SK-N-DZ (cell line): ENCODE measurements at places on chromosomes 16 and 17.
A peak's percentile ranks its signal among the peaks of the same experiment; 100 is the strongest.

GRCh38 chr17:54903375-54903774, 2.7 kb downstream of the TOM1L1 start:
- peak; percentile 26 for DNase-seq

- no peak for DNase-seq
Measured at GRCh38 chr16:51343411-51343810, 192.3 kb upstream of the SALL1 start.

- DNase-seq = no peak
Measured at GRCh38 chr17:82687871-82688270, 10.6 kb downstream of the RAB40B start.

DNA sequence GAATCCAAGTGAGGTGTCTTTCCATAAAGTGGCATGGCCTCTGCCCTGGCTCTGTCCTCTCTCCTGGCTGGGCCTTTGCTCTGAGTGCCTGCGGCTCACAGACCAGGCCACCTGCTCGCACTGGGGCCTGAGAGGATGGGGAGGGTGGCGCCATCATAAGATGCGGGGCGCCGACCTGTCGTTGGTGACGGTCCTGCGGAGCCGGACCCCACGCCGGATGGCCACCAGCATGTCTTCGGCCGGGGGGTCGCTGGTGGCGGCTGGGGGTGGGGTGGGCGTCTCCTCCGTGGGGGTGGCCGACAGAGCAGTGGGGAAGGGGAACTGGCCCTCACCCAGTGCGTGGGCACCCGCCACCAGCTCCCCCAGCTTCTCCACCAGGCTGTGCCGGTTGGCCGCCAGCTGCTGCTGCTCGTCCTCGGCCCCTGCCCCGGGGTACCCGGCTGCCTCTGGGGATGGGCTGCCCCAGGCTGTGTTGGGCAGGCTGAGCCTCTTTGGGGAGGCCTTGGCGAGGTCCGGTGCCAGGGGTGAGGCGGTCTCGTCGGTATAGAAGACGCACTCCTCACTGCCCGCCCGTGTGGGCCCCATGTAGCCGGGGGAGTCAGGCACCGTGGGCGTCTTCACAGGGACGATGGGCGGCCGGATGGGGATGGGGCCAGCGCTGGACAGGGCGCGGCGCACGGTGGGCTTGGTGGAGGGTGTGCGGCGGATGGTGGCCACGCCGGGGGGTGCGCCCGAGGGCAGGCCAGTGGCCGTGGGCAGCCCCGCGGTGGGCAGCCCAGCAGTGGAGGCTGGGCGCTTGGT, 17.4 kb downstream of the IL34 start:
- no peak for DNase-seq

GRCh38 chr17:39757931-39758873, 20.5 kb downstream of the GRB7 start:
- no peak for DNase-seq

DNA sequence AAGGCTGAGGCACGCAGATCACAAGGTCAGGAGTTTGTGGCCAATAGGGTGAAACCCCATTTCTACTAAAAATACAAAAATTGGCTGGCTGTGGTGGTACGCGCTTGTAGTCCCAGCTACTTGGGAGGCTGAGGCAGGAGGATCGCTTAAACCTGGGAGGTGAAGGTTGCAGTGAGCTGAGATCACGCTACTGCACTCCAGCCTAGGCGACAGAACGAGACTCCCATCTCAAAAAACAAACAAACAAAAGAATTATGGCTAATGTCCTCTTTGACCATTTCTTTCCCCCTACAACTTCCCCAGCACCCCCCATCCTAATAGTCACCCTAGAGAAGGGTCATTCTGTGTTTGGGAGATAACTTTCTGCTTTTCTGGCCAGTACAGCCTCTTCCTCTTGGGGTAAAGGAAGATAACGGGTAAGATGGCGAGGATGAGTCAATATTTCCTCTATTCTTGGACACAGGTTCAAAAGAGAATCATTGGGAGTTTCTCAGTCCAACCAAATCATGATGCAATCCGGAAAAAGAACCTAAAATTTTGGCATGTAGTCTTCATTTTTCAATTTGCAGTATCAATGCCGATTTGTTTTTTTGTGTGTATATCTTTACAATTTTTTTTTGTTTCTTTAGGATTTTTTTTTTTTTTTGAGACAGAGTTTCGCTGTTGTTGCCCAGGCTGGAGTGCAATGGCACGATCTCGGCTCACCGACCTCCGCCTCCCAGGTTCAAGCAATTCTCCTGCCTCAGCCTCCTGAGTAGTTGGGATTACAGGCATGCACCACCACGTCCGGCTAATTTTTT, 107.6 kb upstream of the MED13 start:
- no peak for DNase-seq

DNA sequence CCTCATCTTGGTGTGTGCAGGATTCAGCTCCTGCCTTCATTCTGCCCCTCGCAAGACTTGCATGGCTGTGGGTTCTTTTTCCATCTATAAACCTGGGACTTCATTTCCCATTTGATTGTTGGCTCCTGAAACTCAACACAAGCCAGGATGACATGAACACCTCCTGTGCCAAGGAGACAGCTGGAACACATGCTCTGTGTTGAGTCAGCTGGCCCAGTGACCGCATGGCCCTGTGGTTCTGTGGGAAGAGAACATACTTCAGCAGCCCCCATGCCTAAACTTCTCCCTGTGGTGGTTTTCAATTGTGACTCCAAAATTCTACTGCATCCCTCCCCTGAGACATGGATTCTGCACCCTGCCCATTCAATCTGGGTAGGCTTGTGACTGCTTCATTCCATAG, 57.9 kb upstream of the FOXF1 start:
- DNase-seq = no peak

GRCh38 chr16:73192232-73192894, 144.4 kb upstream of the ZFHX3 start:
- no peak for DNase-seq

- DNase-seq = no peak
Measured at GRCh38 chr16:1096169-1097082, at the start of gene C1QTNF8. Gene C1QTNF8 (minus strand): TSS chr16:1096244. CDS start chr16:1094922, 1,322 bp downstream.

- no peak for DNase-seq
Measured at GRCh38 chr16:16096121-16096857, 127.0 kb downstream of the ABCC6 start.

GRCh38 chr16:477301-478157, 50.0 kb upstream of the CAPN15 start:
- no peak for DNase-seq

DNA sequence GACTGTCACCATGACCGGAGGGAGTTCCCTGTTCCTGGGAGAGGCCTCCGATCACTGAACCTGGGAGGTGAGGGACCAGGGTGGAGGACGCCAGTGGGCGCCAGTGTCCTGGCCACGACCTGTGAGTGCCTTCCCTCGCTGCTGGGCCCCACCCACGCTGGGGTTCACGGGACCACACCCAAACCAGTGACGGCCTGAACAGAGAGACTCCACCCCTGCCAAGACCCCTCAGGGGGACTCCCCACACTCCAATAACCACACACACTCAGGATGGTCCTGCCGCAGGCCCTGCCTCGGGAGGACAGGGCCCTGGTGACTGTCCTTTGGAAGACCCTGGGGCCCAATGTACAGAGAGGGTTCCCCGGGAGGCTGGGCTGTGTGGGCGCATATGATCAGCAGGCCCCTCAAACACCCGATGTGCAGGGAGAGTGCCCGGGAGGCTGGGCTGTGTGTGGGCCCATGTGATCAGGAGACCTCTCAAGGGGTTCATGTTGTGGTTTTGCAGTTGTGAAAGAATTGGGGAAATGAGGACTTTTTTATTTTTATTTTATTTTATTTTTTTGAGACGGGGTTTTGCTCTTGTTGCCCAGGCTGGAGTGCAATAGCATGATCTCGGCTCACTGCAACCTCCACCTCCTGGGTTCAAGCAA, 26.6 kb downstream of the TPSD1 start:
- no peak for DNase-seq

GRCh38 chr17:80379348-80379747, 35.6 kb upstream of the ENDOV start:
- no peak for DNase-seq

DNA sequence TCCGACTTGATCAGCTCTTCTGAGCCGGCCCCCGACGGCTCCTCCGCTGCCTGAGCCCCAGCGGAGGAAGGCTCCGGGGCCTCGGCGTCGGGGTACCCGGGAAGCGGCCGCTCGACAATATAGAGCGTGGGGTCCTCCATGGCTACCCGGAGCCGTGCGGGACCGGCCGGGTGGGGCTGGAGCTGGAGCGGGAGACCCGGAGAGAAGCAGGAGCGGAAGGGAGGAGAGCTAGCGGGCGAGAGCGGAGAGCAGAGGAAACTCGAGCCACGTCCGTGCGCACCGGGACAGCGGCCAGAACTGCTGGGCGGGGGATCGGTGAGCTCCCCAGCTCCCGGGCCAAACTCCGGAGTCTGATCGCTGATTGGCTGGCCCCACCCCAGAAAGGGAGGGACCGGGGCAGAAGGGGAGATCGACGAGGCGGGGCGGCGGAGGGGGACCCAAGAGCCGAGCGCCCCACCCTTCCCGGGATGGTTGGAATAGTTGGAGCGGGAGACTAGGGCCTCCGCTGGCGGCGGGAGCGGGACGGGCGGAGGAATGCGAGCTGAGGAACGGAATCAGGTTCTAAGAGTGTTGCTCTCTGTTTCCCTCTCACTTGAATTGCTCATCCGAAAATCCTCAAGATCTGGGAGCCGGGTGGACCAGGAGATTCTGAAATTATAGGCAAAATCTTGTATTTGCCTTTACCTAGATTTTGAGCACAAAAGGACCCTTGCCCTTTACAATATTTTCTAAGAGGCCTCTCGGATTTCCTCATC, at the start of gene CAVIN1:
Gene CAVIN1 (minus strand): TSS at position 299 of the 755 bp plus-strand sequence. CDS start 159 bp downstream, at position 140.
- no peak for DNase-seq

- DNase-seq = peak; percentile 87
Measured at GRCh38 chr17:38628441-38628840, 22.7 kb upstream of the SRCIN1 start.

DNA sequence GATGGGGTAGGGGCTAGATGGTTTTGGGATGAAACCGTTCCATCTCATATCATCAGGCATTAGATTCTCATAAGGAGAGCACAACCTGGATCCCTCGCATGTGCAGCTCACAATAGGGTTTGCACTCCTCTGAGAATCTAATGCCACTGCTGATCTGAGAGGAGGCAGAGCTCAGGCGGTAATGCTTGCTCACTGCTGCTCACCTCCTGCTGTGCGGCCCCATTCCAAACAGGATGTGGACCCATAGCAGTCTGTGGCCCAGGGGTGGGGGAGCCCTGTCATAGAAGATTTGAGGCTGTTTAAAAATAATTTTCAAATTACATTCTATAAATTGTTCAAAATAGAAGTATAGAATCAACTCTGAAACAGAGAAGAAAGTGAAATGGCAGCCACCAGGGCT, 50.8 kb downstream of the PHKB start:
- no peak for DNase-seq

GRCh38 chr16:88920618-88921590, 54.4 kb upstream of the PABPN1L start:
- DNase-seq = no peak

GRCh38 chr16:28321700-28322411, 29.5 kb downstream of the SBK1 start:
- DNase-seq = peak; percentile 27

DNA sequence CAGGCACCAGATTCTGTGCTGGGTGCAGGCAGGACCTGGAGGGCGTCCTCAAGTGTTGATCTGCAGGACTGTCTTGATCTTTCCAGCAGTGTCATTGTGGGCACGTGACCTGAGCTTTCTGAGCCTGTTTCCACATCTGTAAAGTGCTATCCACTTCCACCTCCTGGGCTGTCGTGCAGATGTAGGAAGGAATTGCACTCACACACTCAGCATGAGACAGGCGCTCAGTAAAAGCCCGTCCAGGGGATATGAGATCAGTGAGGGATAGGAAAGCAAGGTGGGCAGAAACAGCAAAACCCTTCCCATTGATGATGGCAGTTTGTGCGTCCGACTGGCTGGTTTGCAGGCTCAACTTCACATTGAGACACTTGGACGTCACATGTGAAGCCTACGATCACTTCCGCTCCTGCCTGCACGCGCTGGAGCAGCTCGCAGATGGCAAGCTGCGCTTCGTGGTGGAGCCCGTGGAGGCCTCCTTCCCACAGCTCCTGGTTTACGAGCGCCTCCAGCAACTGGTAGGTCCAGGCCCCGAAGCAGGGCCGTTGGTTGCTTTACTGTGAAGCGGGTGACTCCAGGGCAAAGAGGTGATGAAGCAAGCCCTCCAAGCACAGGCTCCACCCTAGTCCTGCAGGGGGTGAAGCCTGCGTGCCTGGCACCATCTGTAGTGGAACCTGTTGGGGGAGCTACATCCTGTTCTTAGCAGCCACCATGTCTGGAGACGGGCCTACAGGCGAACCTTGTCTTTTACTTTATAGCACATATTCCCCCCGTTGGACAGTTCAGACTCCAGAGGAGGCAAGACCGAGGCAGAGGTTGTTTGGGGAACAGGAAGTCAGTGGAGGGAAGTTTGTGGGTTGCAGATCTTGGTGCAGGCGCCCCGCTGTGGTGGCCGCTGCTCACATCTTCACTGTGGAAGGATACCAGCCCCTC, 23.0 kb downstream of the METTL22 start:
- no peak for DNase-seq

DNA sequence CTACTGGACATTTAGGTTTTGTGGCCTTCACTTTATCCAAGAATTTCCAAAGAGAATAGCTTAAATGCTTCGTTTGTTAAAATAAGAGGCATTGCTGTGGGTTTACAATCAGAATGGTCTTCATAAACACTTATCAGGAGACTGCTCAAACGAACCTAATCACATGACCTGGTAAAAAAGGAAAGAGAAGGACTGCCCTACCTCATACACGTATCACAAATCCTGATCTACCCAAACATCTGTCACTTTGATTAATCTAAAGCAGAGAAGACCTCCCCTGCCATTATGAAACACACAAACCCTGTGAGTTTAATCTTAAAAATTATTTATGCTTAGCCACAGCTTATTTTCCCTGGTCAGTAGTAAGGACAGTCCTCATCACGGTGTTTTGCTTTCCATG, 76.6 kb downstream of the PARN start:
- DNase-seq = no peak

DNA sequence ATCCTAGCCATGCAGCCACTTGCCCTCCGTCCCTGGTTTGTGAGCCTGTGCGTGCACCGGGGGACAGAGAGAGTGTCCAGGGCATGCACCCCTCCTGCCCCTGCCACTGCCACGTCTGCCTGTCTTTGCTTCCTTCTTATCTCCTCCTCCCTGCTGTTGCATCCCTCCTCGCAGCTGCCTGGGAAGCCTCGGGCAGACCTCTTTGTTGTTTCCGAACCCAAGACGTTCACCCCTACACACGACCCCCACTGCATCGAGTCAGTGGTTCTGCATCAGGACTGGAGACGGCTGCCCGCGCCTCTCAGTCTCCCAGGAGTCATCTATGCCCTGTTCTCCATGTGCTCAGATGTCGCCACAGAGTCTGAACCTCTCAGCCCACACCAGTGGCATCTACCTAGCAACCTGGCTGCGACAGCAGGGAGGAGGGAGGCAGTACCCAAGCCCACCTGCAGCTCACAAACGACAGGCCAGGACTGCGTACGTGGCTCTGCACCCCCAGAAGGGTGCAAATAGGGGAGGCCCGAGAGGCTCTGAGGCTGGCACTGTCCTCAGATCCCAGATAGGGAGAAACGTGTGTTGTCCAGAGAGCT, 5.2 kb downstream of the TIMP2 start:
- no peak for DNase-seq
